ENCODE measurements at places on chromosomes 1 and 21.

DNA sequence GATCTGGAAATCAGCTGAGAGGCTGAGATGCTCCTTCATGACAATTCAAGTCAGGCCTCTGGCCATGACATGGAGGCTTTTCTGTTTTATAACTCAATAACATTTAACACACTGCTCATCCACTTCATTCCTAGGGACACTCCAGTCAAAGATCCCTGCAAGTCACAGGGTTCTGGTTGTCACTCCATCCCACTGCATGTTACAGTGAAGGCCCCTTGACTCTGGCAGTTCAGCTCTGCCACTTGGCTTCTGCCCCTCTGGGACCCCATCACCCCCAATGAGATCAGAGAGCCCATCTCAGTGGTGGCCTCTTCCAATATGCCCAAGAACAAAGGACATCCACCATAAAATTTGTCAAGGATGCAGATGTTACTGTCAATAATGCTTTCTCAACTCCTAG lies 10.0 kb upstream of the FAM110D start:
- no peak for DNase-seq

DNA sequence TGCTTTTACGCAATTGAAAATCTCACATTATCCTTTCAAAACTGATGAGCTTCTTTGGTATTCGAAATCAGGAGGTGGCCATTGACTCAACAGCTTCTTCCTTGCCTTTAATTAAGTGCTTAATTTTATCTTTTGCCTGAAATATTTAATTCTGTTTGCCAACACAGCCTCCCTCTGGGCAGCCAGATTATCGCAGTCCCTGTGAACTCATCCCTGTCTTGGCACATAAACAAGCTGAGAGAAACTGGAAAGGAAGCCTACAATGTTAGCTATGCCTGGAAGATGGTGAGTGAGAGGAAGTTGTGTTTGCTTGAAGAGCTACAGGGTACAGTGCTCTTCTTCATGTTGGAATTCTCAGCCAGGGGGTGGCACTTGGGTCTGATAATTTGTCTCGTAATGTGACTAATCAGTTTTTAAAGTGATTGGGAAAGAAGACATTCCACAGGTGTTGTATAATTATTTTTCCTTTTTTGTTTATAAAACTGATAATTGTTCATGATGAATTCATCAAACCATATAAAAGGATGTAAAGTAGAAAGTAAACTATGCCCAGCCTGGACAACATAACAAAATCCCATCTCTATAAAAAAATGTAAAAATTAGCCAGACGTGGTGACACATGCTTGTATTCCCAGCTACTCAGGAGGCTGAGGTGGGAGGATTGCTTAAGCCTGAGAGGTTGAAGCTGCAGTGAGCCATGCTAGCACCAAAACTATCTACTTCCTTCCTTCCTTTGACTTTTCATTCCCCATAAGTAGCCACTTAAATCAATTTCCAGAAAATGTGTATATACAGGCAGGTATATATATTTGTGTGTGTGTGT lies 90.1 kb upstream of the RAVER2 start:
- no peak for DNase-seq

DNA sequence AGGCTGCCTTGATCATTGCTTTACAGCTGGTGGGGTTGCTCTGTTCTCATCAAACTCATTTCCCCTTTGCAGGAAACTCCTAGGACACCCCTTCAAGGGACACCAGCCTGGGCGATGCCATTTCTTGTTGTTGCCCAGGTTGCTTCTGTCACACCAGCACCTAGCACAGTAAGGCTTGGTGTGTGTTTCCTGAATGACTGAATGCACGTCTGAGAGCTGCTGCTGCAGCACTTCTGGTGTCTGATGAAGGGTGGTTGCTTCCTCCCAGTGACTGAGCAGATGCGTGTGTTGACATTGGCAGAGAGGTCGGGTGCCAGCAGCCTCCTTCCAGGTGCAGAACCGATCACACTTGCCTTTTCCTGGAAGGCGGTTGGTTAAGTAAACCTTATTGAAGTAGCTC lies 477.4 kb downstream of the CAMTA1 start:
- no peak for DNase-seq

DNA sequence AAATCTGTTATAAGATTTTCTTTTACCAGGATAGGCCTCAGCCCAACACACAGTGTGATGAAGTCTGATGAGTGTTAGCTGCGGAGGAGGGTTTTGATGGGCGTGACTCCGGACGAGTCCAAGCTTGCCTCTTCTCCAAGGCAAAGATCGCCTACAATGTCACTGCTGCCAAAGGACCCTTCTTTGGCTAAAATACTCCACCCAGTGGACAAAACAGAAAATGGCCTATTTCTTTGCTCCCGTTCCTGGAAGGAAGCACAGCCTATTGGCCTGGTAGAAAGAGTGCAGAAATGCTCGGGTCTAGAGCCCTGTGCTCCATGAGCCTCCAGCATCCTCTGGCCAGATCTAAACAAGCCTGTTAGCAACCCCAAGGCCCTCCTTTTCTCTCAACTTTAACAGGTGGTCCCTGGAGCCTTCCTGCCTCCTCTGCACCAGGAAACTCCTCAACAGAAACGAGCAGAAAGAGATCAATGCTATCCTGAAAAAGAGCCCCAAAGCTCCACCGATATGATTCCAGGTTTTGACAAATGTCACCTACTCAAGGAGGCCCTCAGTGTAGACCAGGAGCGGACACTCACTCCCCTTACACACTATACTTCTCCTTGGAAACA lies 3.4 kb upstream of the CASQ2 start:
- peak; percentile 14 for DNase-seq

- DNase-seq, result no peak
Observed at GRCh38 chr1:233491953-233492620, 121.8 kb upstream of the KCNK1 start.

DNA sequence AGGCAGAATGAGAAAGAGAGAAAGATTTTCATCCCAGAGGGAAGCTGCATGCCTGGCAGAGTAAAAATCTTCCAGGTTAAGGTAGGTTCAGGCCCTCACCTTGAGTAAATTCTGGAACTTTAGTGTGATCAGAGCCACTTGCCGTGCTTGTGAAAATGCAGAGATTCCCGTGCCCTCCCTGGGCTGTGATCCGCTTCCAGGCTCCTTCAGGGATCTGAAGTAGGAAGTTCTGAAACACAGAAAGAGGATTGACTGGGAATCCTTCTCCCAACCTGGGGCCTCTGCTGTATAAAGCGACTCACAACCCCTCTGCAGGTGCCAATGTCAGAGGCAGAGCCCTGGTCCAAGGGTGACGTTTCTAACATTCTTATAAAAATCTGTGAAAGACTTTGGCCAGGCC lies 26.6 kb downstream of the NUAK2 start:
- no peak for DNase-seq

DNA sequence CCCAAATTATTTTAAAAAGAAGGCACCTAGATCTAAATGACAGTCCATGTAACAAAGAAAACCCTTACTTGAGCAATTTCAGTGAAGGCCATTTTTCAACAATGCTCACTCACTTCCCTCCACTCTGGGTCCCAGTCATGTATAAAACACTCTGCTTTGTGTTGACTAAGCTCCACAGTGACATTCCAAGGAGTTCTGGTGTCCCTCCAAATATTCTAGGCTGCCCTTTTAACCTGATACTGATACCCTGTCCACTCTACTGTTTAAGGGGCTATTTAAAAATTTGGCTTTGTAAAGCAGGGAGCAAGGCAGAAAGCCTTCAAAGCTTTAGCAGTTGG lies 73.6 kb downstream of the GNG12 start:
- no peak for DNase-seq

GRCh38 chr1:152884506-152884905 lies 6.4 kb downstream of the SMCP start:
- DNase-seq, result no peak

GRCh38 chr21:38219049-38219628 lies 37.7 kb upstream of the KCNJ15 start:
- peak; percentile 60 for DNase-seq

GRCh38 chr1:209455145-209455544 lies 128.4 kb upstream of the CAMK1G start:
- no peak for DNase-seq

GRCh38 chr1:20950679-20951078 lies 163.6 kb upstream of the HP1BP3 start:
- DNase-seq, result no peak
